ENCODE measurements at places on chromosomes 6 and 20. TPM values are rescaled to one million over a fixed set of nuclear protein-coding genes. Genes with fewer than 3 reads are reported as not detected.

- no peak overlapping the region for H3K27ac ChIP-seq
- no peaks in the 10 kb centered on the region for H3K27me3 ChIP-seq
- no peak overlapping the region for H3K4me3 ChIP-seq
- no peaks in the 10 kb centered on the region for H3K4me1 ChIP-seq
Observed at GRCh38 chr20:8124639-8125038, 7.4 kb upstream of the PLCB1 start.

- H3K27ac ChIP-seq = no peak overlapping the region
- H3K4me3 ChIP-seq = no peak overlapping the region
- H3K27me3 ChIP-seq = no peaks in the 10 kb centered on the region
- peaks cover 5% of the 10 kb centered on the region for H3K4me1 ChIP-seq
- DNase-seq = no peak
- no peaks in the 10 kb centered on the region for H3K36me3 ChIP-seq
Observed at GRCh38 chr6:12077021-12077710, 65.1 kb downstream of the HIVEP1 start.

GRCh38 chr20:20969701-20970280 lies 136.4 kb downstream of the LINC00237 start:
- no peaks in the 10 kb centered on the region for H3K36me3 ChIP-seq
- no peaks in the 10 kb centered on the region for H3K27me3 ChIP-seq
- no peak for DNase-seq
- no peak overlapping the region for H3K4me3 ChIP-seq
- H3K4me1 ChIP-seq = no peaks in the 10 kb centered on the region
- no peak overlapping the region for H3K27ac ChIP-seq

DNA sequence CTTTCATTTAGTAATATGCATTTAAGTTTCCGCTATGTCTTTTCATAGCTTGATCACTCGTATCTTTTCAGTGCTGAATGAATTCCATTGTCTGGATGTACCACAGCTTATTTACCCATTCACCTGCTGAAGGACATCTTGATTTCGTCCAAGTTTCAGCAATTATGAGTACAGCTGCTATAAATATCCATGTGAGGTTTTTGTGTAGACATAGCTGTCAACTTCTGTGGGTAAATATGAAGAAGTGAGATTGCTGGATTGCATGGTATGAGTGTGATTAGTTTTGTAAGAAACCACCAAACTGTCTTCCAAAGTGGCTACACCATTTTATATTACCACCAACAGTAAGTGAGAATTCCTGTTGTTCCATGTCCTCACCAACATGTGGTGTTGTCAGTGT lies 79.2 kb upstream of the STMND1 start:
- no peaks in the 10 kb centered on the region for H3K36me3 ChIP-seq
- no peak overlapping the region for H3K4me3 ChIP-seq
- H3K27me3 ChIP-seq = no peaks in the 10 kb centered on the region
- H3K4me1 ChIP-seq = no peaks in the 10 kb centered on the region
- H3K27ac ChIP-seq = no peak overlapping the region

DNA sequence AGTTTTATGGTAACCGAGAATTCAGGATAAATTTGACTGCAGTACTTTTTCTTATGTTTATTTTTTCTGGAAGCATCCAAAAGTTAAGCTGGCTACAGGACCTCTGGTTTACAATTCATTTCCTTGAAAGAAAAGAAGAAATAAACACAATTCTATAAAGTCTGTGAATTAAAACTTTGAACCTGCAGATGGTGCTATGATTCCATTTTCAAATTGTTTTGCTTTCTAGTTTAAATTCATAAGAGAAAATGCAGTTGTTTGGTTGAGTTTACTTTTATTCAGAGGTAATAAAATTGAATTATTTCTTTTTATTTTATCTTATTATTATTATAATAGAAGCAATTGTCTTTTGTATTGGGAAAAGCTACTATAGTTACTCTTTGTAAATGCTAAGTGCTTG lies 1.8 kb upstream of the VIP start:
- no peak overlapping the region for H3K4me3 ChIP-seq
- no peaks in the 10 kb centered on the region for H3K4me1 ChIP-seq
- no peak overlapping the region for H3K27ac ChIP-seq
- no peaks in the 10 kb centered on the region for H3K36me3 ChIP-seq

The POU5F1 gene
- total RNA-seq = 47.5 TPM

The ADGB gene
- not detected for total RNA-seq

DNA sequence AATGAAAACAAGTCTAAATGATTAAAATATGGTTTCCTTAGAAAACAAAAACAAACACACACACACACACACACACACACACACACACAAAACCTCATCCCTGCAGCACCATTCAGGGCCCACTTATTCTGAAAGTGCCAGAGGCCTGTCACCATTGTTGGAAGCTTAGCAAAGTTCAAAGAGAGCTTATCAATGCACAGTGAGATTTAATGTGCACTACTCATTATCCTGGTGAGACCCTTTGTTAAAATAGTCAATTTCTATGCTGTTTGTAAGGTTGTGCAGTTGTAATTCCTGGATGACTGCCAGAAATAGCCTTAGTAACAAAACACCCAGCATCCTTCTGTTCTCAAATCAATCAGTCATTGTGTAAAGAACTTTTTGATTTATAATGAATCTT lies 482.9 kb downstream of the GRIK2 start:
- peak; percentile 3 for DNase-seq
- H3K4me3 ChIP-seq = no peak overlapping the region
- H3K27me3 ChIP-seq = no peaks in the 10 kb centered on the region

DNA sequence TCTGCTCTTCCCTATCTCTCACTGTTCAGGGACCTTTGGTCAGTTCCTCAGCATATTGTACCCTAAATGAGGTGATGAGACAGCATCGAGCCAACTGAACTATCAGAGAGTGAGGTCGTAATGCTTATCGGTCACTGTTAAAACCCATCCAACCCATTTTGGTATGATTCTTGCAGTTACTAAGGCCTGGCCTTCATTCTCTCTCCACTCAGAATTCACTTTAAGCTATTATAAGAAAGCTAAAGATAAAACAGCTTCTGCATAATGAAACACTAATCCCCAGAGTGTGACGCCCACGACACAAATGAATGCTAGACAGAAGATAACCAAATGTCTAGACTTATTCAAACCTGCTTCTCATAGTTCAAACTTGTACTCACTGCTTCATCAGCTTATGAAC lies 175.8 kb downstream of the GMPR start:
- H3K36me3 ChIP-seq = no peaks in the 10 kb centered on the region
- peak; percentile 31 for DNase-seq
- H3K27me3 ChIP-seq = no peaks in the 10 kb centered on the region
- H3K4me1 ChIP-seq = no peaks in the 10 kb centered on the region
- no peak overlapping the region for H3K4me3 ChIP-seq

The CST5 gene
- total RNA-seq = not detected

GRCh38 chr6:139550361-139550760 lies 175.9 kb upstream of the CITED2 start:
- H3K36me3 ChIP-seq = no peaks in the 10 kb centered on the region
- H3K27me3 ChIP-seq = no peaks in the 10 kb centered on the region
- no peak overlapping the region for H3K27ac ChIP-seq
- DNase-seq = no peak

The MAS1 gene
- total RNA-seq = not detected

DNA sequence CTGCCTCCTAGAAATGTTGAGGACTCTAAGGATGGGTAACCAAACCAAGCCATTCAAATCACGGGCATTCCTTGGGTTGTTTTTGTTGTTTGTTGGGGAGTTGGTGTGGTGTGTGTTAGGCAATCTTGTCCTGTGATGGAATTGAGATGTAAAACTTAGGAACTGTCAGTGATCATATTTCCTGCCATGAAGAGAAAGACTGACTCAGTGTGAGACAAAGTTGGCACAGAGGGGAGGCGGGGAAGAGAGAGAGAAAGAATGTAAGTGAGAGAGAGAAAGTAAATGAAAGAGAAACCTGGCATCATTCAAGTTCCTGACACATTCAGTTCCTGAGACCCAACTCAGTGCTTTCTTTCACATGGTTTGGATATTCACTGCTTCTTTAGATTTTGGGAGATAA lies 21.6 kb upstream of the FBXO30 start:
- H3K4me1 ChIP-seq = no peaks in the 10 kb centered on the region
- H3K27ac ChIP-seq = no peak overlapping the region
- no peak for DNase-seq
- no peaks in the 10 kb centered on the region for H3K36me3 ChIP-seq
- no peaks in the 10 kb centered on the region for H3K27me3 ChIP-seq
- no peak overlapping the region for H3K4me3 ChIP-seq

DNA sequence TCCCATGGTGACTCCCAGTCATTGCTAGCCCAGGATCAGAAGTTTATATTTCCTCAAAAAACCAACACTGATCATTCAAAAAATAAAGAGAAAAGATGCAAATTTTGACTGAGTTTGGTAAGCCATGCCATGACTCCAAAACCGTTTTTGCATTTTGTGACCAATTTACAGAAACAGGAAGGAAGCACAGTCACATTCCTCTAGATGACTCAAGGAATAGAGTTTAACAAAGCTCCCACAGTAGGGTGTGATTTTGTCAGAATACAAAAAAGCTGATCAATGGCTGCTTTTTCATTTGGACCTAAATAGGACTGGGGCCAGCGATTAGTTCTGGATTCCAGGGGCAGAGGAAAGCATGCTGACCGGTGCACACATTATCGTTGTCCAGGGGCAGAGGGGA lies 179.4 kb upstream of the AFDN start:
- H3K36me3 ChIP-seq = no peaks in the 10 kb centered on the region
- no peaks in the 10 kb centered on the region for H3K4me1 ChIP-seq
- no peak for DNase-seq
- no peak overlapping the region for H3K4me3 ChIP-seq

DNA sequence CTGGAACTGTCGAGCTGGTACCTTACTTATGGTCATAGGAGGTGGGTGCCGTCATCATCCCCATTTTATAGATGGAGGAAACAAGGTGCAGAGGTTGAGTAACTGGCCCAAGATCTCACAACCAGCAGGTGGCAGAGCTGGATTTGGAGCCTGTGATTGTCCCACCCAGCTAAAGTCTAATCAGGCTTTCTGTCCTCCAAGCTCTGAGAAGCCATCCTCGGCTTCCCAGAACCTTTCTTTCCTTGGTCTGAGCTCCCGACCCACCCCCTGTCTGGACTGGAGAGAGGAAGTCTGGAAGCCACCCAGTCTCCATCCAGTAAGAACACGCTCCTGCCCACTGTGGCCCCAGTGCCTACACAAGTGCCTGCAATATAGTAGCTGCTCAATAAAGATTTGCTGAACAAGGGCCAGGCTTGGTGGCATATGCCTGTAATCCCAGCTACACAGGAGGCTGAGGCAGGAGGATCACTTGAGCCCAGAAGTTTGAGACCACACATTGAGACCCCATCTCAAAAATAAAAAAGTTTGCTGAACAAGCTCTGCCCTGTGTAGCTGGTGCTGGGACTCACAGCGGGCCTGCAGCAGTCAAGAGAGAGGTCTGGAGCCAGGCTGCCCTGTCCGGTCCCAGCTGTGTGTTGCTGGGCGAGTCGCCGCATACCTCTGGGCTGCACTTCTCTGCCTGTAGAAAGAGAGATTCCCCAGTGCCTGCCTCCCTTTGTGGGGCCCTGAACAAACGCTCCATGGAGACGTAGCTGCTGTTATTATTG lies 32.5 kb upstream of the DLGAP4 start:
- H3K36me3 ChIP-seq = no peaks in the 10 kb centered on the region
- no peak overlapping the region for H3K27ac ChIP-seq
- H3K27me3 ChIP-seq = peaks cover 17% of the 10 kb centered on the region

DNA sequence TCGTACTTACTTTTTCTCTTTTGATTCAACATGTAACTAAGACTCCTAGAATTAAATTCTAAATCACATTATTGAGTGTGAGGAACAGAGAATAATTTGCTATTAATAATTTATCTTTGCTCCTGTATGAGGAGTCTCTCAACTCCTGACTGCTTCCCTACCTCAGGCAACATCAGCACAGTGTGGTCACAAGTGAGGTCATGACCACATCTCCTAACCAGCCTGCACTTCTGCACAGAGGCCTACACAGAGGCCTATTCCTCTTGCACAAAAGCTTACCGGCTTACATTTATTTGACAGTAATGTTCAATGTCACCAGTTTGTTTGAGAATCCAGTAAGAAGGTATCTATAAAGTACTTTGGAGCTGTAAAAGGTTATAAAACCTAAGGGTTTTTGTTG lies 637.4 kb upstream of the MARCKS start:
- no peak overlapping the region for H3K27ac ChIP-seq
- H3K36me3 ChIP-seq = no peaks in the 10 kb centered on the region
- DNase-seq = no peak
- H3K4me3 ChIP-seq = no peak overlapping the region
- no peaks in the 10 kb centered on the region for H3K4me1 ChIP-seq

DNA sequence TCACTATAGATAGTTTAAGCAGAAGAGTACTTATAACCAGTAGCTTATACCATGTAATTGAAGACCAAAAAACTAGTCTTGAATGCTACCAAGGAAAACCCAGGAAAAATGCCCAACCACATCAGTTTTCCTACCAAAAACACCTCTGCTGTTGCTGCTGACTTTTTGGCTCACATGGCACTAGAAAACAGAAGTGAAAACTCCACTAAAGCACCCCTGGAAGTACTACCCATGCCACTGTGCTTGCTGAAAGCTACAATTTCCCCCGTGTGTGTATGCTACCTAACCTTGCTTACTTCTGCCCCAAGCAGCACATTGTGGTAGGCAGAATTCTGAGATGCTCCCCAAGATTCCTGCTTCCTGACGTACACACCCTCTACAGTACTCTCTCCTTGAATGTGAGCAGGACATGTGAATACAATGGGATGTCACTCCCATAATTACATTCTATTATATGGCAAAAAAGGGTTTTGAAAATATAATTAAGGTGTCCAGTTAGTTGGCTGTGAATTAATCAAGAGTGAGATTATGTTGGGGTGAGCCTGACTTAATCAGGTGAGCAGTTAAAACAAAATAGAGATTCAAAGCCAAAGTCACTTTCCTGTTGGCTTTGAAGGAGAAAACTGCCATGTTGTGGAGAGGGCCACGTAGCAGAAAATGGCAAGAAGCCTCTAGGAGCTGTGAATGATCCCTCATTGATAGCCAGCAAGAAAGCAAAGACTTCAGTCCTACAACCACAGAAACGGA lies 209.8 kb upstream of the MARCKS start:
- H3K4me1 ChIP-seq = peaks cover 34% of the 10 kb centered on the region
- H3K36me3 ChIP-seq = no peaks in the 10 kb centered on the region
